ENCODE measurements at places on chromosomes 5 and 9.

- DNase-seq: no peak
Measured at GRCh38 chr9:129422032-129422842, 198.7 kb downstream of the C9orf50 start.

DNA sequence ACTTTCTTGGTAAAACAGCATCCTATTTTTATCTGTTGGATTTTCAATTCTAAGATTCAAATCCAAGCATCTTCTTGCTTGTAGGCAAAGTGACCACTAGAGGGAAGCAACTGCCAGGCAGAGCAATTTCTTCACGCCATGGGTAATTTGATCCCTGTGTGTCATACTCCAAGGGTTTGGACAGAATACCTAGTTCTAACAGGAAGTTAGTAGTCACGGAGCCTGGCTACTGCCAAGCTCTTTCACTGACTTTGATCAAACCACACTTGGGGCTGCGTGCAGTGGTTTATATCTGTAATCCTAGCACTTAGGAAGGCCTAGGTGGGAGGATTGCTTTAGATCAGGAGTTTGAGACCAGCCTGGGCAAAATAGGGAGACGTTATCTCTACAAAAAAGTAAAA is 473.6 kb upstream of the TNC start:
- DNase-seq: peak; percentile 99

DNA sequence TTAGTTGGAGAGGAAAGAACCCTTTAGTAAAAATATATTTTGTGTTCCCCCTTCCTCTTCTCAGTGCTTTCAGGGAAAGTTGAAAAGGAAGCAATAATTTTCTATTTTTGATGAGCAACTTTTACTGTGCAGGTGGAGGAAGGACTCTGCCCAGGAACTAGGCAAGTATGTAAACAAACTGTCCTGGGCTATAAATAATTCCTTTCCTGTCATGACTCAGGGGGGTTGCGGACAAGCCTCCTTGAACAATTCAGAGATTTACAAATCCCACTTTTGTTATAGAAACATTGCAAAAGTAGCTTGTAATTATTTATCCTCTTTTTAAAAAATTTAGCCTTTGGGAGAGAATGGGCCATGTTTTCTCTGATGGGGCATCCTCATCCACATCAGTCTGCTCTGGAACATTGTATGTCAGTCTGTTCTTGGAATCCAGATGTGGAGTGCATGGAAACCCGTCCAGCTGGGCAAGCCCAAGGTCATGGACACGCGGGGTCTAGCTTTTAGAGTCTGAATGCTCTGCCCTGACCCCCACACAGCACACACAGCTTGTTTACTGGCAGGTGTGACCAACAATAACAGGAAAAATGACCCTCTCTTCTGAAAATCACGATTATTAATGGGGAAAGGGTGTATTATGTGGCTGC is 127.6 kb downstream of the GADD45G start:
- no peak for DNase-seq

GRCh38 chr9:4548811-4549725 is 58.8 kb downstream of the SLC1A1 start:
- DNase-seq: no peak

DNA sequence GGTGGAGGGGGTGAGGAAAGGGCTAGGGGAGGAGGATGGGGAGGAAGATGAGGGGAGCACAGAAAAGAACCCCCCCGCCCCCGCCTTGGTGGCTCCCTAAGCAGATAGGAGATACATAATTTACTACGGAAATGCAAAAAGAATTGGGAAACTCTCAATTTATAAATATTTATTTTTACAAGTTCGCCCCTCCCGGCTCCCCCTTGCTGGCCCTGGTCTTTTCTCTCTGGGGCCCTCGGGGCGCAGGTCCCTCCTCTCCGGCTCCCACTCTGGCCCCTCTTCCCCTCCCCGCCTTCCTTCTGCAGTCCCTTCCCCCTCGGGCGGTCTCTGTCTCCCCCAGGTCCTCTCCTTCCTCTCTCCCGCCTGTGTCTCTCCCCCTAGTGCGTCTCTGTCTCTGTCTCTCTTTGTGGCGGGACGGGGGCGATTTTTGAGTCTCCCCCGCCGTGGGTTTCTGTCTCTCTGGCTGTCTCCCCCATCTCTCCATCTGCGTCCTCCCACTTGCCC is 173.6 kb upstream of the IER5L start:
- no peak for DNase-seq

- DNase-seq: no peak
Measured at GRCh38 chr5:160361624-160362228, 8.7 kb downstream of the C1QTNF2 start.

GRCh38 chr9:87512311-87512710 is 14.6 kb downstream of the DAPK1 start:
- DNase-seq: no peak

DNA sequence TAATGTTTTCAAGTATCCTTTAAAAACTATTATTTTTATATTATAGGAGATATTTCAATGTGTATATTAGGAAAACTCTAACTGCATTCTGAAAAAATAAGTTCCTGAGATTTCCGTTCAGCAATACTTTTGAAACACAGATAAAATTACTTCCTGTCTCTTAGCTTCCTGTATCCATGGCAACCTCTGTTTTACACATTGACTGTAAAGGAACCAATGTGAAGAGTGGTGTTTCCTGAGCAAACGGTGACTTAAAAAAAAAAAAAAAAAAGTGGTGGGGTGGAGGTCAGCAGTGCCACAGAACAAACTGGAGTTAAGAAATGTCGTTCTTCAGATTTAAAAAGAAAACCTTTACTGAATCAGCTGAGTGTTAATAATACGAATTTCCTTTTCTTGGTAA is at the start of gene LRRC70:
Gene LRRC70, plus strand, starts transcription at position 280 of the 400 bp plus-strand sequence. CDS start 620 bp downstream, outside the sequence.
- DNase-seq: peak; percentile 3

GRCh38 chr9:124011460-124012301 is at the start of gene LHX2:
Gene LHX2 (plus strand): TSS chr9:124011768. CDS start chr9:124012349, 581 bp downstream.
- peak; percentile 68 for DNase-seq

DNA sequence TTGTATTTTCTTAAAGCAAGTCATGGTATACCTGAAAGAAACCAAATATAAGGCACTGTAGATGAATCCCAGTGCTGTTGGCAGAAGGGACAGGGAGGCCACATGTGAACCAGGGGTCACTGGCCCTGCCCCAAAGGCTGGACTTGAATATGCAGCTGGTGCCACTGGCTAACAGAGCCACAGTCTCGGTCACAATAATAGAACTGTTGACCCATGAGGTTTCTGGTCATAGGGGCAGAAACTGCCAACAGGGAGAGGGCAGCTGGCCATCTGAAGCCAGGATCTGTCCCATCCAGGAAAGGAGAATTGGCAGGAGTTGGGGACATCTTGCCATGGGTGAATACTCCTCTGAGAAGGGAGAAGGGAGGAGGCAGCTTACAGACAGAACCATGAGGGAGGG is 31.9 kb downstream of the PALM2AKAP2 start:
- no peak for DNase-seq

- peak; percentile 37 for DNase-seq
Measured at GRCh38 chr9:77475641-77476473, 172.3 kb downstream of the GNA14 start.

GRCh38 chr5:116046823-116047222 is 14.6 kb downstream of the ARL14EPL start:
- no peak for DNase-seq

GRCh38 chr5:159286420-159287035 is 23.4 kb downstream of the UBLCP1 start:
- peak; percentile 19 for DNase-seq

GRCh38 chr5:125274211-125274610 is 527.8 kb upstream of the ZNF608 start:
- DNase-seq: no peak

DNA sequence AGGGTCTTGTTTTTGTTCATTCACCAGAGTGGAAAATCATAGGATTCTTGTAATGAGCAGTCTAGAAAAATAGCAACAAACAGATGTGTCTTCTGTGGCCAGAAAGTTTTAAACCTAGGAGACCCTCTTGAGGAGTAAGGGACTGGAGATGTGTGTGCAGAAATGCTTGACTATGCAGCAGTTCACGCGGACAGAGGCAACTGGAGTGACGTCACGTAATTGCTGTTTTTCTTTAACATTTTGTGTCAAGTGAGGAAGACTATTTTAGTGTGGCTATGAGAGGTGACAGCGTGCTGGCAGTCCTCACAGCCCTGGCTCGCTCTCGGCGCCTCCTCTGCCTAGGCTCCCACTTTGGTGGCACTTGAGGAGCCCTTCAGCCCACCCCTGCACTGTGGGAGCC is 163.1 kb upstream of the PTCH1 start:
- no peak for DNase-seq

DNA sequence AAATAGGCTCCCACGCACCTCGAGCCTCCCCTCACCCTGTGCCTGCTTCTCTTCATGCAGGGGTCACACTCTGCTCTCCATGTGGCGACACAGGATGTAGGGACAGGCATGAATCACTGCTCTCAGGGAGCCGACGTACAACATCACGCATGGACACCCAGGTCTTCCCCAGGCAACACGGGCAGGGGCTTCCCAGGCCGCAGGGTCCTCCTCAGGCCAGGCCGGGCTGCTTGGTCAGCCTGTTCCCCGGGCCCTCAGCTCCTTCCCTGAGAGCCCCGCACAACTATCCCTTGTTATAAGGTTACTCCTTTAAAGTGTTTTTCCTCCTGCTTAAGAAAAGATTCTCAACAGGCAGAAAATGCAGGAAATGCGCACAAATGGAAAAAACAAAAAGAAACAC is 1.1 kb downstream of the SLC6A18 start:
- DNase-seq: no peak

GRCh38 chr5:76389513-76390154 is 13.5 kb upstream of the IQGAP2 start:
- no peak for DNase-seq

- no peak for DNase-seq
Measured at GRCh38 chr5:141182248-141182647, at the start of gene PCDHB16. Gene PCDHB16 (plus strand): TSS chr5:141182387. CDS start chr5:141182560, 173 bp downstream.

- DNase-seq: no peak
Measured at GRCh38 chr5:173928871-173929574, 40.9 kb downstream of the CPEB4 start.

DNA sequence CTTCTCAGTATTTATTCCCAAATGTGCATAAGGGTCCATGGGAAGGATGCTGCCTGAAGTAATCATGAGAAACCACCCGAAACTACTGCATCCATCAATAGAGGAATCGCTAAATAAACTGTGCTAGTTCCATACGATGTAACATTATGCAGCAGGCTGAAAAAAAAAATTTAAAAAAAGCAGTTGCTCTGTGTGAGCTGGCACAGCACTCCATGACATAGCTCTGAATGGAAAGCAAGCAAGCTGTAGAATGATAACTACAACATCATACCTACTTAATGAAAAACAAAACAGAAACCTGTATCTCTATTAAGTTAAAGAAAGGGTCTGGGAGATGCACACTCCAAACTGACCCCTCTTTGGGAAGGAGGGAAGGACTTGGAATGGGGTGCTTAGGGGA is 49.3 kb downstream of the SHB start:
- DNase-seq: no peak

DNA sequence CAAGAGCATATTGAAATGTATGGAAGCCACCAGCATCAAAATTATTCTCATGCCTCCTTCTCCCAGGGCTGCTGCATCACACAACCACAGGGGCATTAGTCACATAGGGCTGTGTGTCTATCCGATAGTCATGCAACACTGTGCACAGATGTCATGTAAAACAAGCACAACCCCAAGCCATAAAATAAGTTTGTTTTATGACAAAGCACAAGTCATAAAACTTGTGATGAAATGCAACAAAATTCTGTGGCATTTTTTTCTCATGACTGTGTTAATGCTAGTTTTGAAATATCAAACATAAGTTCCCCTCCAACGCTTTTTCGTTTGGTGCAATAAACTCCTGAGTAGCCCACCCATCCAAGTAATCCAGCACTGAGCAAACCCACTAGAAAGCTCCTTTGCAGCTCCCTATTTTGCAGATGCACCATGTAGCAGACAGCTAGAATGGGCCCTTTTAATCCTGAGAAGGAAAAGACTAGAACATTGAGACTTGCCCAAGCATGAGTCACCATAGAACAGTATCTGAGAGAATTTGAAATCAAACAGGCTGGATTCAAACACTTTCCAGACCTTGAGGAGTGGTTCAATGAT is 93.3 kb upstream of the ZNF366 start:
- DNase-seq: peak; percentile 89

- no peak for DNase-seq
Measured at GRCh38 chr5:74139589-74139988, 500.9 kb downstream of the ENC1 start.

DNA sequence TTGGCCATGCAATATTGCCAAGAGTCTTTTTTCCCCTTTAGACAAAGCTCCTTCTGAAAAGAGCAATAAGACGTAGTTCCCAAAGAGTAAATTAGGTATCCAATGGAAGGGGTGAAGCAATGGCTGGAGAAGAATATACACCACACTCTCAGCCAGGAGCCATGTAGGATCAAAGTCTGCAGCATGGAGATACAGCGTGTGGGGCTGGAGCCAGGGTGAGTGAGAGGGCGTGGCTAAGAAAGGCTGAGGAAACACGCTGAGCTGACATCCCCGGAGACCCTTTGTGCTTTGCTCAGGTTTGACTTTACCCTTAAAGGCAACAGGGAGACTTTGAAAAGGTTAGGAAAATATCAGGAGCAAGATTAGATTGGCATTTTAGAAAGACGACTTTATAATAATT is 87.1 kb upstream of the ELL2 start:
- DNase-seq: no peak

- no peak for DNase-seq
Measured at GRCh38 chr9:137227054-137227852, at the start of gene RNF224. Gene RNF224 (plus strand): TSS chr9:137227502. CDS start chr9:137228336, 834 bp downstream.

DNA sequence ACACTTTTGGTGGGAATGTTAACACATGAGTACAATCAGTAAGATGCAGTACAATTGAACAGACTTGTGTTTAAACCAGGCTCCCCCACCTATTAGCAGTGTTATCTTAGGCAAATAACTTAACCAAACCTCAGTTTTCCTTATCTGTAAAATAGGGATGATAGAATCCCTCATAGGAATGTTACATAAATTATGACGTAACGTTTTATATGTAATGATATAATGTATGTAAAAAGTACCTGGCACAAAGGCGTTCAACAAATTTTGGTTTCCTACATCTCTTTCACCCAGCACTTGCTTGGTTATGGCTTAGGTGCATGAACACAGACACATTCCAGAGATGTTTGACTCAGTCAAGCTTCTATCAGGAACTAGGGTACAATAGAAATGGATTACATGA is 26.7 kb upstream of the IL33 start:
- no peak for DNase-seq

GRCh38 chr5:1504617-1505016 is 19.1 kb downstream of the LPCAT1 start:
- no peak for DNase-seq

GRCh38 chr5:127426661-127427060 is 90.8 kb upstream of the PRRC1 start:
- no peak for DNase-seq

GRCh38 chr5:54844905-54845566 is 140.4 kb downstream of the ESM1 start:
- peak; percentile 40 for DNase-seq

- no peak for DNase-seq
Measured at GRCh38 chr5:139468421-139468931, 2.3 kb upstream of the SMIM33 start.
